ENCODE measurements at places on chromosomes 1 and 21.

DNA sequence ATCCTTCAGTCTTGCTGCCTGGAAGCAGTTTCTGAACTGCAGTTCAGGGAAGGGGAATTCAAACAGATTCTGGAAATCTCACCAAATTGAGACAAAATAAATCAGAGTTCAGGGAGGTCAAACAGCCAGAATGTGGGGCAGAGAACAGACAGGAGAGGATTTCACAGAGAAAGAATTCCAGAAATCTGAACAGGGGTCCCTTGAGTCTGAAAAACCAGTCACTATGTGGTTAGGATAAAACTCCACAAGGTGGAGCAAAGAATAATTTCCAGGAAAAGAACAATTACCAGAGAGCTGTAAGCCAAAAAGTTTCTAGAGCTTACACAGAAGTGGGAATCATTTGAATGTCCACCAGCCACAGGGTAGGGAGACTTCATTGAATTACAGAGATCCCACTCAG is 84.7 kb downstream of the URB2 start:
- DNase-seq: no peak

DNA sequence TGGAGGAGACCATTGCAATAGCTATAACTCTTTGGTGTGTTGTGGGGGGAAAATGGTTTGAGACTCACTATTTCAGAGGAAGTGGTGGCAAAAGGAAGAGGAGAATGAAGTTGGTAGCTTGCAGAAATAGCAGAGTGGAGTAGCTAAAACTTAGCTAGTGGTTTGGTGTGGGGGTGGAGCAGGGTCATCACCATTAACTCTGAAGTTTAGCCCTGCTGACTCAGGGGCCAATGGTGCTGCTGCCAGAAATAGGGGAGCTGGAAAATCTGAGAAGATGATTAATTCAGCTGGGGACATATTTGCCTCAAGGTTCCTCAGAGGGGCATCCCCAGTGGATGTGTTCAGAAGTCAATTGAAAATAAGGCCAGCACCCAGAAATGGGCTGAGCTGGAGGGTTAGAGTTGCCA is 65.4 kb downstream of the RUNX1 start:
- no peak for DNase-seq

DNA sequence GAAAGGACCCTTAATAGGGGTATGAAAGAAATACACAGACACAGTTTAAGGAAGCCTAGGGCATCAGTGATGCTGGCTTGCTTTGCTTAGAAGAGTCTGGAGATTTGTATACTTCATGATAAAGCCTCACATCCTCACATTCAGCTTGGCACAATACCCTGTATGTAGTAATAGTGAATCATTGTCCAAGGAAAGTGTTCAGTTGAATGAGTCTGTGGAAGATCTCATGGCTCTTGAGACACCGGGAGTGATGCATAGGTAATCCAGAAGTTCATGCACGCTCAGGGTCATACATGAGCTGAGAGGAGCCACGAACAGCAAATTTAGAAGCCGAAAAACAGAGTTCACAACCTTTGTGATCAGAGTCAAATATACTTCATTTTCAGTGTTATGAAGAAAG is 537.2 kb upstream of the TMPRSS15 start:
- no peak for DNase-seq

GRCh38 chr1:27133991-27134390 is 20.9 kb downstream of the SLC9A1 start:
- DNase-seq: no peak

- no peak for DNase-seq
Observed at GRCh38 chr1:179924268-179924667, 30.3 kb upstream of the CEP350 start.

DNA sequence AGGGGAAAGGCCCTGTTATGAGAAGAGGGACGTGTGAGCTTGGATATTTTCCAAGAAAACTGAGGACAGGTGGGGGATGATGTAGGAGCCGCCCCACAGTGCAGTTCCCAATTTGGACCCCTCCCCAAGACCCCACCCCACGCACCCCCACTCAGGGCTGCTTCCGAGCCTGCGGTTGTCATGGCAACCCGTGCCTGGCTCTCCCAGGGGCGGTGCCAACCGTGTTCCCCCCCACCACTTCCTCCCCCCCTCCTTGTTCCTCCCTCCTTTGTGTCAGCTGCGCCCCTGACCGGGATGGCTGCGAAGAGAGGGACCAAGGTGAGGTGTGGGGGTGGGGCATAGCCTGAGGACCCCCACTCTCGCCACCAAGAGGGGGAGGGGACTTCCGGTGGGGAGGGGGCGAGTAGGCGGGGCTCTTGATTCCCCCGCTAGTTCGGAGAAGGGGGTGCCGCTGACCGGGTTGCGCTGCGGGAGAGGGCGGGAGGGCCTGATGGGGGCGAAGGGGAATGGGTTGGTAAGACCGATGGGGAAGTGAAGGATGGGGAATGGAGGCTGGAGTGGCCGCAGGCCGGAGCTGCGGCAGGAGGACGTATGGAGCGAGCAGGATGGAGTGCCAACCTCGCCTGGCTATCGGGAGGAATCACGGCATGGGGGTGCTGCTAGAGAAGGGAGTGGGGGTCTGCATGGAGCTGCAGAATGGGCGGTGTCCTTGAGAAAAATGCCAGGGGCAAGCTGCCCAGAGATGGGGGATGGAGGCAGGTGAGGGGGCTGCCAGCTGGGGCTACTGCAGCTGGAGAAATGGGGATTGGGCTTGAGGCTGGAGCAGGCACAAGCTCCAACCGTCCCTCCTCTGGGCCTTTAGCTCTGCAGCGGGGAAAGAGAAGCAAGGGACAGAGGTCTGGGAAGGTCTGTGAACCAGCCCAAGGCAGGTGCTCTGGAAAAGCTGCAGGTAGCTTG is 953 bp downstream of the TRIM46 start:
- peak; percentile 48 for DNase-seq

DNA sequence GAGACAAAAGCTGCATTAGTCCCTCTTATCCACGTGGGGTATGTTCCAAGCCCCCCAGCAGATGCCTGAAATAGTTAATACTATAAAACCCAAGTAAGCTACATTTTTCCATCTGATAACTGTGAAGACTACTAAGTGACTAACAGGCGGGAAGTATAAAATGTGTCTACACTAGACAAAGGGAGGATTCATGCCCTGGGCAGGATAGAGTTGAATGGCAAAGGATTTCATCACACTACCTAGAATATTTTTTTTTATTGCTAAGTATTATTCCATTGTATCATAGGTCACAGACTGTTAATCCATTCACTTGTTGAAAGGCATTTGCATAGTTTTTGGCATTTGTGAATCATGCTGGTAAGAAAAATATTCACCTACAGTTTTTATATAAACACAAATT is 26.4 kb upstream of the CFHR4 start:
- DNase-seq: no peak

DNA sequence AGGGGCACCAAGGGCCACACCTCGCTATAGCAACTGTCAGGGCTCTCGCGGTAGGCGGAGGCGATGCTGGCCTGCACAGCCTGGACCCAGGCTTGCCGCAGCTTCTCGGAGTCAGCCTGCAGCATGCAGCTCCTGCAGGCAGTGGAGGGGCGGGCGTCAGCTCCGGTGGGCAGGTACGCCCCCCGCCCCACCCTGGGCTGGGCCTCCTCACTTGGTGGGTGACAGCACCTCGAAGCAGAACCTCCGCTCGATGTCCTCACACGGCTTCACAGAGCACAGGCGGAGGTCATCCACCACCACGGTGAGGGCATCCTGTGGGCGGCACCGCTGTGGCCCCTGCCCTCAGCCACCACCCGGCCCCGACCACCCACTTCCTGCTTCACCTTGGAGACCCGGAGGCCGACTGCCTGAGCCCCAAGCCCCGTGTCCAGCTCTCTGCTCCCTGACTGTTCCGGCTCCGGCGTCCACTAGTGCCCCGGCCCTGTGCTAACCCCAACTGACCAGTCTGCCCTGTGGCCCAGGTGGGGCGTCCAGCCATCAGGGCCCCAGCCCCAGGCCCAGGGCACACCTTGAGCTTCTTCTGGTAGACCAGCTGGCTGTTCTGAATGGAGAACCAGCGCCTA is 9.8 kb downstream of the ACAP3 start:
- DNase-seq: no peak

DNA sequence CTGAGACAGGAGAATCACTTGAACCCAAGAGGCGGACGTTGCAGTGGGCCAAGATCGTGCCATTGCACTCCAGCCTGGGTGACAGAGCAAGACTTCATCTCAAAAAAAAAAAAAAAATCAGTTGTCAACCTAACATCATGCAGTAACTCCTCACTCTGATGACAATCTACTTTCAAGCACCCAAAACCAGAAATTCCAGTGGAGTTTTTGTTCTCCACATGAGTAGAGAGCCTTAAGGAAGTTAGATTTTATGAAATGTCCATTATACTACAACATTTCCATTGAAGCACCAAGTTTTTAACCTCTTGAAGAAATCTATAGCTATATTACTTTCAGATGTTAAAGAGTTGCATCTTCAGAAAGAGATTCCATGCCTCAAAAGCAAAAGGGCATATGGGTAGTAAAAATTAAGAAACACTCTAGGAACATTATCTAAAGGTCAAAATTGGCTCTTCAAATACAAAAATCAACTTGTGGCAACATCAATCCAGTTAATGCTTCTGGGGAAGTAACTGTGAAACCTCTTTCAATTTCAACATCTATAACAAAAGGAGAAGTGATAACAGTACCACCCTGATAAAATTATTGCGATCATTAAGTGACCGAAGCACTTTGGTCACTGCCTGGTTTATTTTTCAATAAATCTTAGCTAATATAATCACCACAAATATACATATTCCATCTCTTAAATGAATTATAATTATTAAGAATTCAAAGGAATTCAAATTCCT is 7.7 kb downstream of the LPGAT1 start:
- DNase-seq: no peak

DNA sequence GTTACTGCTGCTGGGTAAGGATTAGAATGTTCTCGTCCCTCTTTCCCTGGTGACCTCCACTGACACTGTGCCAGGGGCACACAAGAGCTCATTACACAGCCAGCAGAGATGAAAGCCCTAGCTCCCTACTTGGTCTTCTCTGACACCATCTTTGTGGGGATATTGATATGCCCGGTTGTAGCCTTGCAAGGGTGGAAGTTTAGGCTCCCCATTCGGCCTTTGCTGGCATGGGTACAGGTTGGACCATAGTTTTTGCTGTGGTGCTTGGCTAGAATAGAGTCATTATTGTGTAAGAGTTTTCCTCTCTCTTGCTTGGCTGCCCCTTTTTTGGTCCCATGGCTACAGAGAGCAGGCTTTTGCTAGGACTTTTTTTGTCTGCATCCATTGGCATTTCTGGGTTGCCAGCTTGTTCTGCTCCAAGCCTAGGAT is 12.3 kb downstream of the RAB4A start:
- no peak for DNase-seq

- no peak for DNase-seq
Observed at GRCh38 chr1:50346621-50347020, 76.6 kb downstream of the DMRTA2 start.

GRCh38 chr1:186139701-186140100 is 235.4 kb downstream of the TPR start:
- no peak for DNase-seq

GRCh38 chr1:77392486-77392885 is 110.7 kb downstream of the AK5 start:
- DNase-seq: no peak

DNA sequence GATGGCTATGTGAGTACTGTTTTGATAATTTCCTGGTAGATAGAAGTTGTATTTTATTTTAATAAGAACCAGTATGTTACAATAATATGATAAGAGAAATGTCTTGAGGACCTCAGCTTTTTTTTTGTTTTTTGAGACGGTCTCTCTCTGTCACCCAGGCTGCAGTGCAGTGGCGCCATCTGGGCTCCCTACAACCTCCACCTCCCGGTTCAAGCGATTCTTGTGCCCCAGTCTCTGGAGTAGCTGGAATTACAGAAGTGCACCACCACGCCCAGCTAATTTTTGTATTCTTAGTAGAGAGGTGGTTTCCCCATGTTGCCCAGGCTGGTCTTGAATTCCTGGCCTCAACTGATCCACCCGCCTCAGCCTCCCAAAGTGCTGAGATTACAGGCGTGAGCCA is 968.1 kb upstream of the ADGRL4 start:
- no peak for DNase-seq

DNA sequence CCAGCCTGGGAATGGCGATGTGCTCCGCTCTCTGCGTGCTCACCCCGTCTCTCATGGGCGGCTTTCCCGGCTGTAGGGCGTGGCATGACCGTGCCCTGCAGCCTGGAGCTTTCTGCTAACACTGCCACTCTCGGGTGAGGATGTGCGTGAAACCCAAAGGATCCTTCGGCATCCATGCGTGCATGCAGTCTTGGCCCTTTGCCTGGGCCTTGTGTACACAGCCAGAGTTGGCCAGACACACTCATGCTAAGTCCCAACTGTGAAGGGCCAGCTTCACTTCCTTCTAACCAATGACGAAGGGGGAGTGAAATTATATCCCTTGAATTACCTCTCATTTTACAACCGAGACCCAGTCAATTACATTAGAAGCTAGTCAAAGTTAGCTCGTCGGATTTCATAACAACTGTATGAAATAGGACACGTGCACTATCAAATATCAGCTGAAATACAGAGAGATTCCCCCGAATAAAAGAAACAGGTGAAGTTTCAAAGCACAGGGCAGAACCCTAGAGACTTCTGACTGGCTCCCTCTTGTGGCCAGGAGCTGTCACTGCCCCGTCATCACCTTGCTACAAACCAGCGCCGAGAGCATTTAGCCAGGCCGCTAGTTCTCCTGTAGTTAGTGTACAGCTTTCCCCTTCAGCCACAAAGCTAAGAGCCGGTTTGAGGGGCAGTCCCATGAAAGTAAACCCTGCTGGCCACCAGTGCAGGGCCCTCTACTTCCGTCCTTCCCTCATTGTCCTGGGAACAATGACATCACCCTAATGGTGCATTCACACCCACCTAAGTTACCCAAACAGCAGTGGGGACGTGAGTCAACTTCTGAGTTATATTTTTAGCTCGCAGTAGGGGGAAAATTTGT is 63.4 kb upstream of the COA6 start:
- peak; percentile 81 for DNase-seq

DNA sequence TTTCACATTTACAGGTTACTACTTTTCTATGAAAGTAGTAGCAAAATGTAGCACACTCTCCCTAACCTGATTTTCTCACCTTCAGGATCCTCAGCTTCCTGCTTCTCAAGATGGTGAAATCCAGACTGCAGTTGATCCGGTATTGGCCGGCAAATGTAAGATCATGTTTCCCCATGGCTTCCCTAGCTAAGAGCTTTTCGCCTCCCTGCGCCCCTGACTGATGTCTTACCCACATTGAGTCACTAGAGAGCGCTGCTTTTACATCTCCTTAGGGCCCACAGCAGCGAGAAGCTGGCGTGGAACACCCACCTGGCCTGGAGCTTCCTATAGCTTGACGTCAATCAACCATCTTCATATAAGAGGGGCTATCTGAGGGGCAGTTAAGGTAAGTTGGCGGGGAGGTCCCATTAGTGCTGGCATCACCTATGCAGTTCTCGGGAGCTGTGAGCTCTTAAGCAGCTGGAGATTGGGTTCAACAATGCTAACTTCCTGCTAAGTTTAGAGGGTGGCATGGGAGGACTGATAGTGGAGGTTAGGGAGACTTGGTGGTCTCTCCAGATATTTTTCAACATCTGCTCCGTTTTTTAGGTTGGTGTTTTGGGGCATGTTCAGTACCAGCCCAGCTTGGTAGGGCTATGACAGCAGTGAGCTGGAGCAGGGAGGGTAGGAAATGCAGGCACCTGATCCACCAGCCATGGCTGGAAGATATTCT is 5.5 kb downstream of the PTPN7 start:
- DNase-seq: no peak
